ENCODE measurements at places on chromosomes 1 and 21.

GRCh38 chr1:219283541-219283940 lies 109.9 kb downstream of the LYPLAL1 start:
- DNase-seq, result no peak

DNA sequence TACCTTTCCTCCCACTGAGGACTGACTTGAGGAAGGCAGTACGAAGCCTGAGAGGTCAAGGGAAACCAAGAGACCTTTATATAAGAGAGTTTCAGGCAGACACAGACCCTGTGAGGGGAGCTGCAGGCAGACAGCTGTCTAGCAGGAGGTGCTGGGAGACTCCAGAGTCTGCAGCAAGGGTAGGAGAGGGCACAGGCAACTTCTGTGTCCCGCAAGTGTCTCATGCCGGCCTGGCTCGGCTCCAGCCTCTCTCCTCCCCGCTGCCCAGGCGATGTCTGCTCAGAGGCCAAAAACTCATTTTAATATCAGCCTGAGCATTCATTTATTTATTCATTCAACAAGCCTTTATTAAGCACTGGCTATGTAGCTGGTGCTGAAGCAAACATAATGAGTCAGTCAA lies 83.0 kb downstream of the KIRREL1 start:
- DNase-seq, result no peak

- DNase-seq, result no peak
Observed at GRCh38 chr1:244435562-244436205, 16.0 kb downstream of the ADSS2 start.

GRCh38 chr1:200744143-200744542 lies 5.5 kb downstream of the CAMSAP2 start:
- no peak for DNase-seq

DNA sequence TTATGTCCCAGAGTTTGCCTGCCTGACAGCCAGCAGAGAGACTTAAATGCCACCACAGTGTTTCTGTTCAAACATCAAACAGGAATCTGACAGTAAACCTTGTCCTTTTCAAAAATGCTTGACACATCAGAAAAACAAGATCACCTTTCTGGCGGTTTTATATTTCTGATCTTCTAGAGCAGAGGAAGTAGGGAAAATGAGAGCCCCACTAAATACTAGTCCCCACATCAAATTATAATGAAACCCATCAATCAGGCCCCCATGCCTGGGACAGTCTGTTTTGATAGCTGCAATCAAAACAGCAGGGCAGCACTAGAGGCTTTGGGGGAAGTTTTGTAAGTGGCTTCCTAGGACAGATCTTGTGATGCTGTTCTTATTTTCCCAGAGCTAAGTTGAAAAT lies 129.3 kb downstream of the CNIH3 start:
- no peak for DNase-seq

GRCh38 chr1:67677930-67678329 lies 7.1 kb upstream of the GADD45A start:
- no peak for DNase-seq

DNA sequence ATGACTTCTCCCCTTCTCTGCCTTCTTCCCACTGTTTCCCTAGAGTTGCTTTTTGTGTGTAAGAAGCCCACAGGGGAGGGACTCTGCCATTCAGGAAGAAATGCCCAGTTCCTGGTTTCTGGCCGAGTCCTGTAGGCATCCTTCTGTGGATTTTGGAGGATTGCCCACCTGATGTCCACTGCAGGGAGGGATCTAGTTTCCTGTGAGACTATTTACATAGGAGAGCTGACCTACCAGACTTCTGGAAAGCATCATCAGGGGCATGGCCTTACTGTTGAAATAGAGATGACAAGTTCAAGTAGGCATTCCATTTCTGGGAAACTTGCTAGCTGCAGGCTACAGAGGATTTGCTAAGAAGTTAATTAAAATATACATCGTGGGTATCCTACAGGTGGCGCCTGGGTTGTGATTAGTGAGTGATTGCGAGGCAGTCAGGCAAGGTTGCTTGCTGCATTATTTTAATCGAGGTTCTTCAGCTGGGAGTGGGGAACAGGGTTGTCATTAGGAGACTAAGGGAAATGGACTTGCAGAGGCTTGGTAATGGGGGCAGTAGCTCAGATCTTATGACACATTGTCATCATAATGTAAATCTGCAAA lies 148.7 kb downstream of the HHAT start:
- DNase-seq, result peak; percentile 33

GRCh38 chr1:24828887-24829192 lies 83.6 kb downstream of the CLIC4 start:
- no peak for DNase-seq

GRCh38 chr21:41612674-41613532 lies 104.9 kb upstream of the TMPRSS2 start:
- no peak for DNase-seq

DNA sequence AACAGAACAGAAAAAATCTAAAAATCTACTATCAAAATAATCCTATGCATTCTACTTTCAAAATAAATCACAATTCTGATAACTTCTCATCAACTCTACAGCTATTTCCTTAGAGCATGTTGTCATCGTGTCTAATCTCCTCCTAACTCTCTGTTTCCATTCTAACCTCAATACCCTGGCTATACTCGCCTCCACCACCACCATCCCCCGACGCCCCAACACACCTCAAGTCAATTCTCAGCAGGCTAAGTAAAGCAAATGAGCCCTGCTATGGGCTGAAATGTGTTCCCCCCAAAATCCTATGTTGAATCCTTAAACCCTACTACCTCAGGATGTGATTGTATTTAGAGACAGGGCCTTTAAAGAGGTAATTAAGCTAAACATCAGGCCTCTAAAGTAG lies 34.6 kb downstream of the NRDC start:
- no peak for DNase-seq

DNA sequence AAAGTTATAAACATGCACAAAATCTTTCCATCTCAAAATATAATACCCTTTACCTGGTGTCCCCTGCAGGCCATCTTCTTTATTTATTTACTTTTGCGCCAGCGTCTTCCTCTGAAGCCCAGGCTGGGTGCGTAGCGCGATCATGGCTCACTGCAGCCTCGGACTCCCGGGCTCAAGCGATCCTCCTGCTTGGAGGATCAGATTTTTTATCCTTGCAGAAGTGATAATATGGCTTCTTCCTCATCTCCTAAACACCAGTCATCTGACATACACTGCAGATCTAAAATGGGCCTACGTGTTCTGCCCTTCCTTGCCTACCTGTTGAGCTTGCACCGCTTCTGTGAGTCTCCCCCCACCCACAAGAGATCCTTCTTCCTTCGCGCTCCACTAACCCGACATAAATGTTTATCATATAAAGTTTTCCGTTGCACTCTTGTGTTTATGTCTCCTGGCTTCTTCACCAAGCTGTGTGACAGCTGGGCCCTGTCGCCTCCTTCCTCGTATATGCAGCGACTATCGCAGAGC lies 506 bp upstream of the SRP9 start:
- peak; percentile 39 for DNase-seq

DNA sequence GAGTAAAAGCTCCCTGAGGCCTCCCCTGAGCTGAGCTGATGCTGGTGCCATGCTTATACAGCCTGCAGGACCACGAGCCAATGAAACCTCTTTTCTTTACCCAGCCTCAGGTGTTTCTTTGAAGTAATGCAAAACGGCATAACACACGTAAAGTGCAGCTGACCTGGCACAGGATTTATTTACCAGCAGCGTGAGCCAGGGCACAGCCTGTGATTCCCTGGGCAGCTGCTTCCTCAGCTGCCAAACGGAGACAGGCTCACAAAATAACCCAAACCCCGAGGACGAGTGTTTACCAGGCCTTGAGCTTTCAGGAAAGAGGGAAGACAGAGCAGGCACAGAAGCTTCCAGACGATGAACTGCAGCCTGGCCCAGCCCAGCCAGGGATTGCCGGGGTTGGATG lies 120.6 kb upstream of the ARHGEF16 start:
- DNase-seq, result no peak

GRCh38 chr1:91578320-91579109 lies 77.9 kb downstream of the CDC7 start:
- no peak for DNase-seq

DNA sequence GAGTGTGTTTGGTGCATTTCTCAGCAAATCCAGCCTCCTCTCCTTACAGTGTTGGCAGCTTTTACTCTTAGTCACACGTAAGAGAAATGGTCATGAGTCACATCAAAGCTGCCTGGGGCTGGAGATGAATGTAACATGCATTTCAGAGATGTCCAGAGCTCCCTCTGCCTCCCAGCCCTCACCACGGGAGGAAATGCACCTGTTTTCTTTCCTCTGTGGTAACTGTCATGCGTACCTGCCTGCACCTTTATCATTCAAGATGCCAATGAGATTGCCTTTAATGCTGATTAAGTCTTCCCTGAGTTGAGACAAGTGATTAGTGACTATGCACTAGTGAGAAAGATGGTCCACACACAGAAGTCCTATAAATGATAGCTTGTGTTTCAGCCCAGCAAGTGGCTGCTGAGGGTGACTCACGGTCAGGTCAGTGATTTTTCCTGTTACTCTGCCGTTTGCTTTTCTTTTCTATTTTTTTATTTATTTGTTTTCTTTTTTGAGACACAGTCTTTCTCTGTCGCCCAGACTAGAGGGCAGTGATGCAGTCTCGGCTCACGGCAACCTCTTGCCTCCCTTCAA lies 277.3 kb upstream of the FMN2 start:
- no peak for DNase-seq

DNA sequence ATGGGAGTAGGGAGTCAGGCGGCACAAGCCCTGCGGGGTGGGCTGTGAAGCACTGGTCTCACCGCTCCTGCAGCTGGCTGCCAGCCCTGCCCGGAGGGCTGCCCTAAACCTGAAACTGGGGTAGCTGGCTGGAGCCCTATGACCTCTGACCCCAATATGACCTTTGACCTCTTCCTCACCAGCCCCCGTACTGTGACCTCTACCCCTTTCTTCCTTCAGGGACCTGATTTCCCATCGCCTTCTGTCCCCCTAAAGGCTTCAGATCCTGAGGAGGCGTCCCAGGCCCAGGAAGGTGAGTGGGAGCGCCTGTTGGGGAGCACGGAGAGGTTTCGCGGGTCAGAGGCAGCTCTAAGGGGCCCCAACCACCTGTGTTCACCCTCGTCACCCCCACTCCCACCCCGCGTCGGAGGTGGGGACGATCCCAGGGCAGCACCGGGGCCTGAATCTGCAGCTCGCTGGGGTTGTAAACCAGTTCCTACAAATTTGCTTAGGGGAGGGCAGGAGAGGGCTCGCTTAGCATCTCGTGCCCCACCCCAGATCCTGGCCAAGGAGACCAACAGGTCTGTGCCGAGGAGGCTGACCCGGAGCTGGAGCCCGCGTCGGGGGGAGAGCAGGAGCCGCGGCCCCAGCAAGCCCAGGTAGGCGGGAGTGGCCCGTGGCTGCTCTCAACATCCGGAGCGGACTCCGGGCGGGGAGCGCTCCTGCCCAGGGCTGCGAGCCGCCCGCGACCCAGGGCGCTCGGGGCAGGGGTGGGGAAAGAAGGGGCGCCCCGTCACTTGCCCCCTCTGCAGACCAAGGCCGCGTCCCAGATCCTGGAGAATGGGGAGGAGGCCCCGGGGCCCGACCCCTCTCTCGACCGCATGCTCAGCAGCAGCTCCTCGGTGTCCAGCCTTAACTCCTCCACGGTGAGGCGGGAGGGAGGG lies 7.3 kb downstream of the SYTL1 start:
- peak; percentile 63 for DNase-seq

DNA sequence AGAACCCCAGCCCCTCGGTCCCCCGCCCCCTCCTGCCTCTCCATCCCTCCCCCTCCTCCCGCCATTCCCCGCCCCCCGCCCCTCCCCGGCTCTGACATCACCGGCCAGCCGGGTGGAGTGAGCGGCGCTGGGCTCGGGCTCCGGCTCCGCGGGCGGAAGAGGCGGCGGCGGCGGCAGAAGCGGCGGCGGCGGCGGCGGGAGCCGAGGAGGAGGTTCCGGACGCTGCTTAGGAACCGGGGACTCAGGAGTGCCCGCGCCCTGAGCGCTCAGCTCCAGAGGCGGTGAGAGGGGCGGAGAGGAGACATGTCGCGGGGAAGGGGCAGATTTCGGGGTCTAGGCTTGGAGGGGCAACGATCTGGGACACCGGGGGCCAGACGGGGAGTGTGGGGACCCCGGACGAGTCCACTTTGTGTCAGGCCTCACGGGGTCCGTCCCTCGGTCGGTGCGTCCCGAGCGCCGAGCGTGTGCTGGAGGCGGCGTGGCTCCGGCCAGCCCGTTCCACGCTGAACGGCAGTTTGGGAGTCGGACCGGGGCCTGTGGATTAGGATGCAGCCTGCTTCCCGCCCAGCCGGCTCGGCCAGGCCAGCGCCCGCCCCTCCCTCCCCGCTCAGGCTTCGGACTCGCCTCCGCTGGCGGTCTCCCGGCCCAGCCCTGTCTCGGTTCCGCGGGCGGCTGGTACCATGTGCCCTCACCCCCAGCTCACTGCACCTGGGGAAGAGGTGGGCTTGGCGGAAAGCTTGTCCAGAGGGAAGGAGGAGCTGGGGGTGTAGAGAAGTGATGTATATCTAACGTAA lies at the start of gene PEA15:
TSS of gene PEA15 (plus strand) at position 143 of the 794 bp plus-strand sequence. CDS start 6,161 bp downstream, outside the sequence.
- peak; percentile 42 for DNase-seq

DNA sequence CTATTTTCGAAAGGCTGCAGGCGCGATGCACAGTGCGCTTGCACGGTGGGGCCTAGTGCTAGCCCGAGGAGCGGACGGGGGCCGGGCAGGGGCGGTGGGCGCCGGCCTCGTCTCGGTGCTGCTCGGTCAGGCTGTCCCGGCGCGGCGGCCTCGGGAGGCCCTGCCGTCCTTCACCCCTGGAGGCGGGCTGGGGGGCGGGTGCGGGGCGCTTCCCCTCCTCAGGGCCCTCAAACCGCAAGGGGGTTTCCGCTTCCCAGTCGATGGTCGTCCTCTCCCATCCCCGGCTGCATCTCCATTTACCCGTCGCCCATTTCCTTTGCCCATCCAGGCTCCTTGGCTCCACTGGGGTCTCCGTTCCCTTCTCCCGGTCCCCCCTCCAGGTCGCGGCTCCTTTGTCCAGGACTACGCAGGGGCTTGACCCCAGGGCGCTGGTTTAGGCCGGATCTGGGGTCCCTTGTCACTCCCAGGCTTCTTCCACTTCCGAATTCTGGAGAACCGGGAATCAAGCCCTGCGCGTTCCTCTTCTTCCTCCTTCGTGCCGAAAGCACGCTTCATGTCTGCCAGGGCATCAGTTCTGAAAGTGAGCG lies 196.3 kb upstream of the LMO4 start:
- DNase-seq, result no peak

DNA sequence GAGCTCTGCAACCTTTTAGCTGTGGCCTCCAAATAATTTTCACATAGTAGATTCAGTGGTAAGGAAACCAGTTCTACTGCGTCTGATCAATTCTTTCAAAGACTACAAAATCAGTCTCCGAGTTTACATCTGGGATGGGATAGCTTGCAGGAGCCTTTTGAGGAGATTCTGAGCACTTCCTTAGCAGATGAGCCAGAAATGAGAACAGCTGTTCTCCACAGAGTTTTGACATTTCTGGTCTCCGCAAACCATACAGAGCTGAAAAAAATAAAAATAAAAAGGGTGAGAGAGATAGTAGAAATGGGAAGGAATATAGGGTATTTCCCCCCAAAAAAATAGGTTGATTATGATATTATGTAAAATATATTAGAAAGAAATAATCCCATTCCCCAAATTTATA lies 119.3 kb downstream of the LYPLAL1 start:
- no peak for DNase-seq

Measured in NCI-H2029 (cell line).